ENCODE measurements at places on chromosomes 5 and 9. TPM values are rescaled to one million over a fixed set of nuclear protein-coding genes. Genes with fewer than 3 reads are reported as not detected.

The TPPP gene
- 0.06 TPM for total RNA-seq

The LHX2 gene
- 3.4 TPM for total RNA-seq

The DDX31 gene
- 21.0 TPM for total RNA-seq

The MARCHF11 gene
- not detected for total RNA-seq

The NDOR1 gene
- 15.4 TPM for total RNA-seq

The SEMA6A gene
- not detected for total RNA-seq

The PTPRD gene
- not detected for total RNA-seq

The TNFSF15 gene
- total RNA-seq: 0.06 TPM

The ANXA2R gene
- 1.7 TPM for total RNA-seq

The BASP1 gene
- total RNA-seq: 164 TPM

The GAPT gene
- not detected for total RNA-seq

The CDX1 gene
- not detected for total RNA-seq

The F2RL2 gene
- 0.71 TPM for total RNA-seq

The IL33 gene
- 0.11 TPM for total RNA-seq

The IL12B gene
- not detected for total RNA-seq

The SLC4A9 gene
- not detected for total RNA-seq

The OR13C4 gene
- total RNA-seq: not detected

The SLCO6A1 gene
- total RNA-seq: not detected

The PCDHA12 gene
- total RNA-seq: not detected

The DAB2IP gene
- total RNA-seq: 4.4 TPM

The SERF1A gene
- 8.7 TPM for total RNA-seq

The PRR16 gene
- total RNA-seq: 34.1 TPM

The EFCAB9 gene
- total RNA-seq: not detected

The LVRN gene
- total RNA-seq: 0.11 TPM

The TCF7 gene
- total RNA-seq: 0.19 TPM

The ARHGEF37 gene
- total RNA-seq: 0.11 TPM

The SH3GL2 gene
- total RNA-seq: not detected

The INSL4 gene
- total RNA-seq: not detected

The RORB gene
- total RNA-seq: not detected

The SAXO1 gene
- total RNA-seq: 0.06 TPM

The GPR150 gene
- 1.6 TPM for total RNA-seq

The RLN1 gene
- total RNA-seq: not detected

The HAVCR1 gene
- not detected for total RNA-seq
